ENCODE measurements at places on chromosomes 4 and X. TPM values are rescaled to one million over a fixed set of nuclear protein-coding genes. Genes with fewer than 3 reads are reported as not detected.

Gene ARMCX1
- 11.7 TPM for polyA plus RNA-seq

Gene RTL3
- polyA plus RNA-seq: 0.05 TPM

Gene GATA1
- 0.14 TPM for polyA plus RNA-seq

Gene FAM149A
- 1.9 TPM for polyA plus RNA-seq

Gene HPSE
- 4.3 TPM for polyA plus RNA-seq

Gene BMP2K
- 34.3 TPM for polyA plus RNA-seq

Gene AR
- polyA plus RNA-seq: 1.7 TPM
